NCI-H1048 (cell line): ENCODE measurements at places on chromosomes 5 and 9.

DNA sequence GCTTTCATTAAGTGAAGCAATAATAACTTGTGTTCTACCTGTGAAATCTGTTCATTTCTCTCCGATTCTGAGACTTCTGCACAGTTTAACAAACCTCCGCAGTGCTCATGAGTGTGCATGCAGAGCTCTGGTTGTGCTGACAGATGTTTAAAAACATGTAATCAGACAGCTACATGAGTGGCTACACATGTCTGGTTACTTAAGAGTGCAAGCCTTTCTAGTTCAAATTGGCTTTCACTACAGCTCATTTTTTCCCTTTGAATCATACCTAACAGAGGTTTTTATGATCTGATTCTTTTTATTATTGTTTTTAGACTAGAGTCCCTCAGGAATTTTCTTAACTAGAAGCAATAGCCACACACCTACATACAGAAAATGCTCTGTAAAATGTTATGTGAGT lies 310.2 kb downstream of the ARRDC3 start:
- DNase-seq = no peak

GRCh38 chr5:36728697-36729543 lies 122.5 kb downstream of the SLC1A3 start:
- DNase-seq = peak; percentile 2

- no peak for DNase-seq
These were observed 338.6 kb downstream of the SLIT3 start for GRCh38 chr5:168962306-168962705.

DNA sequence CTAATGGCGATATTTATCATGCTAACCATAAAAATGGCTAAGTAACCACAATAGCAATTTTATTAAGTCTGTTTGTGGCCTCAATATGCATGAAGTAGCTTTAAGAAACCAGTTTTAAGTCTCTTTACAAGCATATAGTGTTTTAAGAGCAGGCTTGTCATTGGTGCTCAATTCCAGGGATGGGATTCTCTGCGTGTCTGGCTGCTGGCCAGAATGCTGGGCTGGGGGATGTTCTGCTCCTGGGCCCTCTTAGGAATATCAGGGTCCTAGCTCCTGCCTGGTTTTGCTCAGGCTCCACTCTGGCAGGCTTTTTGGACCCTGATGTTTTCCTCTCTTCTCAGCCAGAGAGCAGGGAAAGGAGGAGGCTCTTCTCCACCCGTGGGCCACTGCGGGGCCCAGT lies 127.2 kb downstream of the PDE8B start:
- DNase-seq = no peak

DNA sequence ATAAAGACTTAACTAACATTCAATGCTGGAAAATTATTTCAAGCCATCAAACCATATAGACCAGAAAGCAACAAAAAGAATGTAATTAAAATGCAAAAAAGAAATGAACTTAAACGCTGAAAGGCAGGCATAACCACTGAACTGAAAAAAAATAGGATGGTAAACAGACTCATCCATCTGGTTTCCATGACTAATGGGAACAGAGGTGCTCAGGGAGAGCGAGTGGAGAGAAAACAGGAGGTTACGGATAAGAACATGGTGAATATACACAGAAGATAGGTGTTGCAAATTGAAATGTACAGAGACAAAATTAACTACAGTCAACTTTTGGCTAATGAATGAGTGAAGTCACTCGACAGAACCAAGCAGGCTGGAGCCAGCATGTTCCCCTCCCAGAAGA lies 43.5 kb upstream of the RNF38 start:
- DNase-seq = no peak

- no peak for DNase-seq
These were observed 38.9 kb upstream of the TRAF1 start for GRCh38 chr9:120965344-120966012.

DNA sequence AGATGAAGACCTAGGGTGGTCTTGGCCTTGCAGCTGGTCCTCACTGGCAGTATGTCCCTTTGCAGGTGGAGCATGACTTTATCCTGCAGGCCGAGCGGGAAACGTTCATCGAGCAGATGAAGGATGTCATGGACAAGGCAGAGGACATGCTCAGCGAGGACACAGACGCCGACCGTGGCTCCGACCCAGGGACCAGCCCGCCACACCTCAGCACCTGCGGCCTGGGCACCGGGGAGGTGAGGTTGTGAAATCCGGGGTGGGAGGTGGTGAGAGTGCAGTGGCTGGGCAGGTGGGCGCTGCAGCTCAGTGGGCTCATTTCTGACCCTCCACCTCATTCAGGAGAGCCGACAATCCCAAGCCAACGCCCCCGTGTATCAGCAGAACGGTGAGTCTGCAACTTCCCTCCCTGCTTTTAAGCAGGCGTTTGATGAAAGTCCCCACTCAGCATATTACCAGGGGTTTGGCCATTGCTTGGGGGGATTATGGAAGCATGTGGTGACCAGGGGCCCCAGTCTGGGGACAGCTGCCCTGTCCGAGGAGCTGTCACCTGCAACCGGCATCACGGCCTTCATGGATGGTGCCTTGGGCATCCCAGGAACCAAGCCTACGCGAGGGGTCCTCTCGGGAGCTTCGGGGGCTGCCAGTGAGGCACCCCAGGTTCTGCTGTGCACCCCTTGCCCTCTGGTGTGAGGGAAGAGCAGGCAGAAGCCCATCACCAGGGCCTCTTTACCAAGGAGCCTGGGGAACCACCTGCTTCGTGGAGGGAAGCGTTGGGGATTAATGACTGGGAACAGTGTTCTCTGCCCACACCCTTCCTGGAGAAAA lies 84.0 kb downstream of the WNK2 start:
- no peak for DNase-seq

DNA sequence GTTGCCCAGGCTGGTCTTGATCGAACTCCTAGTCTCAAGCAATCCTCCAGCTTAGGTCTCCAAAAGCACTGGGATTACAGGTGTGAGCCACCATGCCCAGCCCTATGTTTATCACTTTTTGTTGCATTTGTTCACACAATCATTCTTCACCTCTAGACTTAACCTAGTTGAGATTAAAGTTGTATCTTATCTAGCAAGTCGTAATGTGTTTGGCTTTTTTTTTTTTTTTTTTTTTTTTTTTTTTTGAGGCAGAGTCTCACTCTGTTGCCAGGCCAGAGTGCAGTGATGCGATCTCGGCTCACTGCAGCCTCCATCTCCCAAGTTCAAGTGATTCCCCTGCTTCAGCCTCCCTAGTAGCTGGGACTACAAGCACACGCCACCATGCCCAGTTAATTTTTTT lies 90.2 kb upstream of the C9orf72 start:
- DNase-seq = no peak
